Fibroblast of lung (primary cell): ENCODE measurements at places on chromosomes 1 and 21. TPM values are rescaled to one million over a fixed set of nuclear protein-coding genes. Genes with fewer than 3 reads are reported as not detected.

DNA sequence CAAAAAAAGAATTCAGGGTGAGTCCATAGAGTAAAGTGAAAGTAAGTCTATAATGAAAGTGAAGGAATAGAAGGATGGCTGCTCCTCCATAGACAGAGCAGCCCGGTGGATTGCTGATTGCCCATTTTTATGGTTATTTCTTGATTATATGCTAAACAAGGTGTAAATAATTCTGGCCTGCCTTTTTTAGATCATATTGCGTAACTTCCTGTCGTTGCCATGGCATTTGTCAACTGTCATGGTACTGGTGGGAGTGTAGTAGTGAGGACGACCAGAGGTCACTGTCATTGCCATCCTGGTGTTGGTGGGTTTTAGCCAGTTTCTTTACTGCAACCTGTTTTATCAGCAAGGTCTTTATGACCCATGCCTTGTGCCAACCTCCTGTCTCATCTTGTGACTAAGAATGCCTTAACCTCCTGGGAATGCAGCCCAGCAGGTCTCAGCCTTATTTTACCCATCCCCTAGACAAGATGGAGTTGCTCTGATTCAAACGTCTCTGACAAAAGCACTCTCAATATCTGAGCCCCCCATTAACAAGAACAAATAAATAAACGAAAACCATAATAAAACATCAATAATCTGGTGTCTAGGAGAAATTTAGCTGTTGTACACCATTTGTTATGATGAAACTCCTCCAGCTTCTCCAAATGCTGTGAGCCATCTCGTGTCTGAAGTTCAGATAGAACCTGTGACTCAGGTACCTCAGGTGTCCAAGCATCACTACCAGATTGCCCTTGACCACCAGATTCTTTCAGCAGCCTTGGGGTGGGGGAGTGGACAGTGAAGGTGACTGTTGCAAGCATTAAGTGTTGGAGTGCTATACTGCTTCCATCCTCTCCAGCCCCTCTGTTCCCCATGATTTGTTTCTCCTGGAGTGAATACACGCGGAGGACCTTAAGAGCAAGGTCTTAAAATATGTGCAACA, 36.0 kb downstream of the EBNA1BP2 start:
- no peak for DNase-seq
- H3K4me3 ChIP-seq = no peak overlapping the region
- peaks cover 3% of the 10 kb centered on the region for H3K27me3 ChIP-seq
- no peaks in the 10 kb centered on the region for H3K4me1 ChIP-seq

DNA sequence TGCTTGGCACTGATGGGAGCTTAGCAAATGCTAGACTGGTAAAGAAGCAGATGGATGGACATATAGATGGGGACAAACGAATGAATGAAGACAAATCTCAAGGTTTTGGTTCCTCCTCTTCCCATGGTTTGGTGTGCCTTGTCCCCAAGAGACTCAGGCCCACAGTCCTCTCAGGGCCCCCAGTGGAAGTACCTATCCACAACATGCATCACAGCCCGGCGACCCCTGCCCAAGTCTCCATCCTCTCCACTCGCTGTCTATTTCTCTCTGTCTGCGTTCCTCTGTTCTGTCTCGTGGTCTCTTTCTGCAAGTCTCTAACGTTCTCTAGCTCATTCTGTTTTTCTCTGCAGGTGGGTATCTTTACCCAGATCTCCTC, 85.8 kb downstream of the GLIS1 start:
- H3K27me3 ChIP-seq = peaks cover 3% of the 10 kb centered on the region
- peaks cover 4% of the 10 kb centered on the region for H3K4me1 ChIP-seq
- no peak overlapping the region for H3K27ac ChIP-seq
- no peak overlapping the region for H3K4me3 ChIP-seq
- no peaks in the 10 kb centered on the region for H3K36me3 ChIP-seq

DNA sequence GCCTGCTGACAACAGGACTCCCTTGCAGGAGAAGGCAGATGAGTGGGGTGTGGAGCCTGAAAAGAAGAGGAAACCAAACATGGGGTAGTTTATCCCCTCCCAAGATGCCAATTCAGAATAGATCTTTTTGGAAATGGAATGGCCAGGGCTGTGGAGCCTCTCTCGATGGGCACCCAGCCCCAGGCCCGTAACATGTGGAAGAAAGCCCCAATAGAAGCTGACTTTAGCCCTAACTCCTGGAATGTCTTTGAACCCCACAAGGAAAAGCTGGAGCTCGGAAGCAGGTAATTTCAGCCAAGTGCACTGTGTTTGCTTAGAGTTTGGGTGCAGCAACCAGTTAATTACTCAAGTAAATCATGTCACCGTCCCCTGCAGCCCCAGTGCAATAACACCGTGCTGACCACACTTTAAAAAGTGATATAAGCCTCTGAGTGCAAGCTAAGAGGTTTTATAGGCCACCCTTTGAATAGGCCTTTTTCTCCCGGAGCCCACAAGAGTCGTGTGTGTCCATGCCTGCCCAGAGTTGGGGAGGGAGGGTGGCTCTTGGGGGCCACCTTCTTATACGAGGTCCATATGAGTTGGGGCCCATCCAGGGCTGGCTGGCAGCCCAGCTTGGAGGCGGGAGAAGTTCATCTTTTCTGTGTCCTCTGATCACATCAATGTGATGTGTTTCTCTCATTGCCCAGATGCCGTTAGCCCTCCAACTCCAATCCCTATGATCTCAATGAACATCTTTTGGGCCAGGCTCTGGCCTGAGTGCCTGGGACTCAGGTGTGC, 153.2 kb downstream of the TRABD2B start:
- no peaks in the 10 kb centered on the region for H3K27me3 ChIP-seq
- no peaks in the 10 kb centered on the region for H3K36me3 ChIP-seq
- H3K4me3 ChIP-seq = no peak overlapping the region
- no peaks in the 10 kb centered on the region for H3K4me1 ChIP-seq
- DNase-seq = no peak

- H3K4me1 ChIP-seq = no peaks in the 10 kb centered on the region
- H3K27me3 ChIP-seq = no peaks in the 10 kb centered on the region
- H3K4me3 ChIP-seq = no peak overlapping the region
- peak; percentile 3 for DNase-seq
These were observed 37.8 kb upstream of the GBP5 start for GRCh38 chr1:89310505-89310904.

DNA sequence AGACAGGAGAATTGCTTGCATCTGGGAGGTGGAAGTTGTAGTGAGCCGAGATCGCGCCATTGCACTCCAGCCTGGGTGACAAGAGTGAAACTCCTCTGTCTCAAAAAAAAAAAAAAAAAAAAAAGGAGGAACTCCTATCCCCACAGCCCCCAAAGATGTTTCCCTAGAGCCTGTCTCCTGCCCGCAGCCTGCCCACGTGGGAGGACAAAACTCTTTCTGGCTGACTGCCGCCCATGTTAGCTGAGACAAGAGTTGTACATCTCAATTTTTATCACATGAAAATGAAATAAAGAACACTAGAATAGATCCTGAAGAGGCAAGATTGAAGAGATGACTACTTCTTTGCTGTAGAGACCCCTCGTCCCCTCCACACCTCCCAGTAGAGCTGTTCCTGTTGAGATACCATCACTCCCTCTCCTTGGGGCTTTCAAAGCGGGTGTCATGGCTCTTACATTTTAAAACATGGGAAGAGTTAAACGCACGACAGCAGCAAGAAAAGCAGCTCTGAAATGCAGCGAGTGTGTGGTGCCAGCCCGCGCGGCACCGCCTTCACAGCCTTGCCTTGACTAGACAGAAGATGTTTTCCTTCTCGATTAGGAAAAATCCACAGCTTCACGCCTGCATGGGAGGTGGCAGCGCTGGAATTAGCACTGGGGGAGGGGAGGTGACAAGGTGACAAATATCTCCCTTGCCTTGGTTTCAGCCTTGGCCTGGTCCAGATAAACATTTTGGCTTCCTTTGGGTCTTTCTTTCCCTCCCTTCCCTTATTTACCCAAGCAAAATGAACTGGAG, 253.4 kb upstream of the CSF3R start:
- H3K27me3 ChIP-seq = no peaks in the 10 kb centered on the region
- H3K4me3 ChIP-seq = no peak overlapping the region
- no peaks in the 10 kb centered on the region for H3K4me1 ChIP-seq
- no peaks in the 10 kb centered on the region for H3K36me3 ChIP-seq
- DNase-seq = no peak

DNA sequence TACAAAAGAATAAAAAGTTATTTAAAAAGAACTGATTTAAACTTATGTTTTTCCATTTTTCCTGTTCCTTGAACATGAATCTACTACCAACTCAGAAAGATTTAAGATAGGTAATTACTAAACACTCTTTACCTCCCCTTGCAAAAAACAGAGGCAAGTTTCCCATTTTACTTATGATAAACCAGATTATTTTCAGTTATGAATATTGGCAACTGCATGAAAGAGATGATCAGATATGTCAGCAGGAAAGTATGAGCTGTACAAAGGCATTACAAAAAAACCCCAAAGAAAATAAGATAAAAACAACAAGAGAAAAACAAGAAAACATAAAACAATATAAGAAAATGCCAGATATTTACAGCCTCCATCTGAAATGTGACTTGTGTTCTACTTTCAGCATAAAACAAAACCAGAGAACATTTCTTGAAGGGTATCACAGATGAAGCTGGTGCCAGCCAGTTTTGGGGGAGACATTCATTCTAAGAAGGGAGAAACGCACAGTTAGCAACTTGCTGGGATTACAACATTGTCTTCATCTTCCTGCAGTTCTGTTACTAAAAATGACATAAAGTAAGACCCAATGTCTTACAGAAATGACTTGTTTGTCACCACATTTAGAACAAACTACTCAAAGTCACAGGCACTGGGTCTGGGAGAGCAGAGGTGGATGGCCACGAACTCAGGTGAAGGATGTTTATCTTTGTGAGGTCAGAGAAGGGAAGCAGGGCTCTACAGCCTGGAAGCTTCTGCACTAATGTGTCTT, 19.1 kb downstream of the ZC3H12A start:
- DNase-seq = no peak
- H3K36me3 ChIP-seq = peaks cover 2% of the 10 kb centered on the region
- no peak overlapping the region for H3K4me3 ChIP-seq
- H3K27me3 ChIP-seq = no peaks in the 10 kb centered on the region
- H3K4me1 ChIP-seq = no peaks in the 10 kb centered on the region

DNA sequence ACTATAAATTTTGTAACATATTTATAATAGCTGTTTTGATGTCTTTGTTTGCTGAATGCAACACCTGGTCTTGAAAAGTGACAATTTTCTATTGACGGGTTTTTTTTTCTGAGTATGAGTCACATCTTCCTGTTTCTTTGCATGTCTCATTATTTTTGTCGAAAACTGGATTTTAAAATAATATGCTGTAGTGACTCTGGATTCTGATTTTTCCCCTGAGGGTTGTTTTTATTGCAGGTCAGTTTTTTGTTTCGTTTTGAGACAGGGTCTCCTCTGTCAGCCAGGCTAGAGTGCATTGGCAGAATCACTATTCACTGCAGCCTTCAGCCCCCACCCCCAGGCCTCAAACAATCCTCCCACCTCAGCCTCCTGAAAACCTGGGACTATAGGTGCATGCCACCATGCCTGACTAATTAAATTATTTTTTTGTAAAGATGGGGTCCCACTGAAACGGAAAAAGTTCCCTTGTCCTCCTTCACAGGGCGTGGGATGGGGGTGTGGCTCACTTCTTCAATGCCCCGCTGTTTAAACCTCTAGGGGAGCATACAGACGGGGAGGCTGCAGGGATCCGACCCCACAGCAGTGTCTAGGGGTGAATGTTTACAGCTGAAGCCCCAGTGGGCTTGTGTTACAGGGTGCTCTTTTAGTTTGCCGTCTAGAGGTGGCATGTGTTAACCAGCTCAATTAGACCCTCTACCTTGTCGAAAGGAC, 11.3 kb upstream of the PPIE start:
- no peak for DNase-seq
- no peaks in the 10 kb centered on the region for H3K4me1 ChIP-seq
- H3K27me3 ChIP-seq = peaks cover 28% of the 10 kb centered on the region

GRCh38 chr1:40653851-40654537, 11.5 kb downstream of the RIMS3 start:
- no peaks in the 10 kb centered on the region for H3K4me1 ChIP-seq
- no peak overlapping the region for H3K27ac ChIP-seq
- no peaks in the 10 kb centered on the region for H3K36me3 ChIP-seq
- H3K4me3 ChIP-seq = no peak overlapping the region
- peaks cover 23% of the 10 kb centered on the region for H3K27me3 ChIP-seq

- no peak for DNase-seq
- no peaks in the 10 kb centered on the region for H3K27me3 ChIP-seq
- no peak overlapping the region for H3K4me3 ChIP-seq
- no peaks in the 10 kb centered on the region for H3K36me3 ChIP-seq
These were observed 70.5 kb upstream of the RUNX1 start for GRCh38 chr21:35119501-35120047.

DNA sequence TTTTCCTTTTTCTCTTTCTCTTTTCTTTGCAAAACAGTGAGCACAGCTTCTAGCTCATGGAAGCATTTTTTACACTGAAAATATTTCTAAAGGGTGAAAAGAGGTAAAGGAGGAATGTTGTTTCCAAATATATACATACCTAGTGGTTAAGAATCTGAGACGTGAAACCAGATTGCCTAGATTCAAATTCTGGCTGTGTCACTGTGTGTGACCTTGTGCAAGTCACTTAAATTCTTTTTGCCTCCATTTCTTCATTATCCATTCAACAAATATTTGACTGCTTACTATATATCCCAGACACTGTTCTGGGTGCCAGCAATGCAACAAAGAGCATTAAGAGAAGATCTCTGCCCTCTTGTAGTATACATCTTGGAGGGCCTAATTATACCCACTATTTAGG, 53.3 kb downstream of the ZFYVE9 start:
- H3K4me3 ChIP-seq = no peak overlapping the region
- H3K27me3 ChIP-seq = no peaks in the 10 kb centered on the region

ARHGAP29 gene
- polyA plus RNA-seq = 35.4 and 37.3 TPM in 2 replicates

KRTAP21-1 gene
- not detected in 2 replicates for polyA plus RNA-seq

HAO2 gene
- not detected in 2 replicates for polyA plus RNA-seq

SMPDL3B gene
- not detected in 2 replicates for polyA plus RNA-seq

ZNF672 gene
- polyA plus RNA-seq = 10.3 and 13.8 TPM in 2 replicates

PDZK1 gene
- polyA plus RNA-seq = 0.91 and 2.3 TPM in 2 replicates

TCEANC2 gene
- polyA plus RNA-seq = 3.0 and 3.6 TPM in 2 replicates
